T-helper 2 cell treated with Interferon-gamma antibody and Interleukin-4, amounts not matched to agents 5 μg/mL and 100 μg/mL, for 36 hours (primary cell): ENCODE measurements at places on chromosomes 16 and 17.

GRCh38 chr17:82400830-82401229 is 17.3 kb upstream of the HEXD start:
- peak overlapping the region; percentile 85 for H3K4me3 ChIP-seq
- peaks cover 10% of the 10 kb centered on the region for H3K4me1 ChIP-seq
- no peaks in the 10 kb centered on the region for H3K27me3 ChIP-seq
- H3K36me3 ChIP-seq = peaks cover 18% of the 10 kb centered on the region
- peak overlapping the region; percentile 90 for H3K27ac ChIP-seq

- H3K27me3 ChIP-seq = no peaks in the 10 kb centered on the region
- no peak overlapping the region for H3K27ac ChIP-seq
- H3K4me1 ChIP-seq = peaks cover 12% of the 10 kb centered on the region
- H3K36me3 ChIP-seq = peaks cover 66% of the 10 kb centered on the region
- no peak overlapping the region for H3K4me3 ChIP-seq
Observed at GRCh38 chr16:68179855-68180254, 56.1 kb downstream of the ESRP2 start.

GRCh38 chr17:81712468-81713003 is 452 bp downstream of the SLC25A10 start:
- peaks cover 2% of the 10 kb centered on the region for H3K36me3 ChIP-seq
- DNase-seq = peak; percentile 24
- peak overlapping the region; percentile 70 for H3K27ac ChIP-seq
- H3K4me3 ChIP-seq = peak overlapping the region; percentile 95

GRCh38 chr17:46949291-46950174 is 26.6 kb downstream of the GOSR2 start:
- DNase-seq = no peak
- H3K27me3 ChIP-seq = no peaks in the 10 kb centered on the region
- H3K27ac ChIP-seq = no peak overlapping the region
- no peaks in the 10 kb centered on the region for H3K4me1 ChIP-seq
- no peak overlapping the region for H3K4me3 ChIP-seq

DNA sequence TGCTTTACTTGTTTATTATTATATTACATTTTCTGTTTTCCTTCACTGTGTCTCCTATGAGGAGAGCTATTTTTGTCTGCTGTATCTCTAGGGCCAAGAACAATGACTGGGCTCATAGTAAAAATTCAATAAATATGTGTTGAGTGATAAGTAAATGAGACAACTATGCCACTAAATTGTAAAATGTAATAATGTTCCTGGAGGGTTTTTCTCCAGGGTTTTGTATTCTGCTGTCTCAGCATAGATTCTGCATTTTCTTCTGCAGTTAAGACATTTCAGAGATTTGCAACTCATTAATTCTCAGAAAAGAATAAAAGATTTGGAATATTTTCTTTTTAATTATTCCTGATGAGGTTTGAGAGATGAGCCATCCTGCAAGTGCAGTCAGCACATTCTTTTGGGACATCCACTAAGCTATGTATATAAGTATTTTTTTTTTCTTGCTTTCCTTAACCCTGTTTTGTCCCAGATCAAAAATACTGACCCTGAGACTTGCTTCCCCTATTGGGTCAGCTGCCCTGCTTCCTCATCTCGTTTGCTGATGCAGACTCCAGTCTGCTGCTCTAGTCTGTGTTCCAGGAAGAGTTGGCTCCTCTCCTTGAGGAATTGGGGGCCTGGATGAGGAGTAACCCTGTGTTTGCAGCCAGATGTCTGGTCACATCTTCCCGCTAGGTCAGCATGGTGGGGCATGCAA is 122.9 kb downstream of the ABCA8 start:
- no peak overlapping the region for H3K4me3 ChIP-seq
- H3K36me3 ChIP-seq = no peaks in the 10 kb centered on the region

DNA sequence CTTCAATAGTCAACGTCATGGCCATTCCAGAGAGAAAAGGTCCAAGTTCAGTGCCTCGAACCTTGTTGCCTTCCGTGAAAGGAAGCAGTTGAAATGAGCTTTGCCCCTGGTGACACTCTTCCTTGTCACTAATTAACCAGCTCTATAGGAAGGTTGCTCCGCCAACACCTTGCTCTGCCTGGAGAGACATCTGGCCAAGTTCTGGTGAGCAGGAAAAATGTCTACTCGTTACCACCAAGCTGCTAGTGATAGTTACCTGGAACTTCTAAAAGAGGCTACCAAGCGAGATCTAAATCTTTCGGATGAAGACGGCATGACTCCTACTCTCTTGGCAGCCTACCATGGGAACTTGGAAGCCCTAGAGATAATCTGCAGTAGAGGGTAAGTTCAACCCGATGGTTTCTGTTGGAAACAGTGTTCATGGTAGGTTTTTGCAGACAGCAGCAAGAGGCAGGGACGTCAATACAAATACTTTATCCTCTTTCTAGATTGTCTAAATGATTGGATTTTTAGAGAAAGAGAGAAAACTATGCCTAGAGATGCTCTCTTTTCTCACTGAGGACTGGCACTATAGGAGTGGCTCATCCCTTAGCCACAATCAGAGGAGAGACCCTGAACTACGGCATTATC is at the start of gene ANKS4B:
Gene ANKS4B, plus strand, starts transcription at position 179 of the 630 bp plus-strand sequence. Its CDS starts 39 bp downstream, at position 218.
- no peak within 1 kb of the TSS for H3K27ac ChIP-seq
- peaks cover 30% of the 10 kb centered on the region for H3K27me3 ChIP-seq

GRCh38 chr16:74472010-74472409 is 50.7 kb upstream of the CLEC18B start:
- H3K4me1 ChIP-seq = peaks cover 9% of the 10 kb centered on the region
- H3K4me3 ChIP-seq = no peak overlapping the region
- no peak overlapping the region for H3K27ac ChIP-seq
- no peak for DNase-seq
- peaks cover 77% of the 10 kb centered on the region for H3K36me3 ChIP-seq

GRCh38 chr16:56068314-56068713 is 123.0 kb upstream of the GNAO1 start:
- DNase-seq = no peak
- H3K4me1 ChIP-seq = no peaks in the 10 kb centered on the region
- H3K36me3 ChIP-seq = no peaks in the 10 kb centered on the region
- H3K27me3 ChIP-seq = no peaks in the 10 kb centered on the region

DNA sequence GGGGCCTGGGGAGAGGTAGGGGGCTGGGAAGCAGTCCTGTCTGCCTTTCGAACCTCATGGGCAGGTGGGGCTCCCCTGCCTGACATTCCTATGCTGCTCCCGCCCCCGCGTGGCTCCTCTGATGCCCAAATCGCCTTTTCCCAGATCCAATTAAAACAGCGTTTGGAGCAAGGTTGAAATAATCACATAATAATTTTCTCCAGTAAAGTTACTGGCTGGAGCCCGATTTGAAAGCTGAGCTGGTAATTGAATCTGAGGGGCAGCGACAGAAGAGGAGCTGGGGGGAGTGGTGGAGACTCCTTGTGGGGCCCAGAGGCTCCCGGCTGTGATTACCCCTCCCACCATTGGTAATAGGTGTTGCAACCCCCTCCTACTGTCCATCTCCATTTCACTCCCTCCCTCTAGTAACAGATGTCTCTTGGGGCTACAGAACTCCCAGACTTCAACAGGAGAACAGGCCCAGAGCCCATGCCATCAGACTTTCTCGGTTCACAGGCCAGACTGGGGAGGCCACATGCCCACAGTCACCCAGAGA is 38.9 kb upstream of the C1QL1 start:
- H3K27ac ChIP-seq = no peak overlapping the region
- DNase-seq = no peak
- H3K27me3 ChIP-seq = peaks cover 3% of the 10 kb centered on the region
- H3K36me3 ChIP-seq = no peaks in the 10 kb centered on the region

GRCh38 chr16:5854027-5854426 is 756.4 kb upstream of the EEF2KMT start:
- no peak for DNase-seq
- no peaks in the 10 kb centered on the region for H3K27me3 ChIP-seq
- H3K4me1 ChIP-seq = peaks cover 2% of the 10 kb centered on the region
- no peak overlapping the region for H3K4me3 ChIP-seq
- H3K36me3 ChIP-seq = no peaks in the 10 kb centered on the region

DNA sequence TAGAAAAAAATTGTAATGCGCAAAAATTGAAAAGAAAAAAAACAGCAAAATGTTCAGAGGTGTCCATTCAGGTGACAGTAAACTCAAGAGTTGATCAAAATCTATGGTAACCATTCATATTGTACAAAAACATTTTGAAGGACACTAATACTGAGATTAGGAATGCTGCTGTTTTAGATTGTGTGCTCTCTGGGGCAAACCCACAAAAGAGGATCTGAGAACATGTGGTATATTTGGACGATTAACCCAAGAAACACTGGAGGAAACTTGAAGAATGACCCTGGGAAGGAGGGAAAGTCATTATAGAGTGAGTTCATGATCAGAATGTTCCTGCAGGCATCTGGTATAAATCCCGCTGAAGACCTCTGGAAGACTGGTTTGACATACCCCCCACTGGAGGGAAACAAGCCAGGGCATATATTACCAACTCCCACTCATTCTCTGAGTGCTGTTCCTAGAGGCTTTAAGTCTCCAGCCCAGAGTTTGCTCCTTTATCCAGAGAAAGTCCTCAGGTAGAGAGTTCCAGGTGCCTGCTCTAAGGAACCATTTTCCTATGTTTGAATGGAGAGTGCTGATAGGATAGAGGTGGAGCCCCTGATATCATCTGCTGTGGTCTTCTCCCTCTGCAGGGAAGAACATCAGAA is 1.2 kb downstream of the KRTAP4-2 start:
- no peaks in the 10 kb centered on the region for H3K36me3 ChIP-seq
- no peaks in the 10 kb centered on the region for H3K27me3 ChIP-seq
- no peak for DNase-seq
- H3K27ac ChIP-seq = no peak overlapping the region
